NCI-H2227 treated with DMSO at 0.1 percent for 48 hours (cell line): ENCODE measurements at places on chromosomes 3 and 15.
A peak's percentile ranks its signal among the peaks of the same experiment; 100 is the strongest.

DNA sequence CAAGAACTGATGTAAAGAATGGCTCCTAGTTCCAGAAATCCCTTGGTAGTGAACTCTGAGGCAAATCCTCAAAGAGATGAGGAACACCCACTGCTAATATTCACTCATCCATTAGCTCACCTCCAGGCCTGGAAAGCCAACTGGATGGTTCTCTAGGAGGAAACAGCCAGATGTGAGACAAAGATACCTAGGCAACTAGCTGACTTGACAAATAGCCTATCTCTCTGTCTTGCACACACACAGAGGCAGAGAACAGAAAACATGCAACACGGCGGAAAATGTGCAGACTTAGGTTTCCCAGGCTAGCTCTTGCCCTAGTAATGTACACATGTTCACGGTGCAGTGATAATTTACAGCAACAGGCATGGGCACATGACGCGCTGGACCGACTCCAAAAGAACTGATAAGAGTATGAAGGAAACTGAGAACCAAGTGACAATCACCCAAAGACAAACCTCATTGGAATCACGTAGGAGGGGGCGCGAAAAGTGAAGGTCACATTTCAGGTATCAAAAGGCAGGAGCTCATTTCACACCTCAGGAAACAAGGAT lies 318.1 kb downstream of the FOXP1 start:
- no peak for DNase-seq

DNA sequence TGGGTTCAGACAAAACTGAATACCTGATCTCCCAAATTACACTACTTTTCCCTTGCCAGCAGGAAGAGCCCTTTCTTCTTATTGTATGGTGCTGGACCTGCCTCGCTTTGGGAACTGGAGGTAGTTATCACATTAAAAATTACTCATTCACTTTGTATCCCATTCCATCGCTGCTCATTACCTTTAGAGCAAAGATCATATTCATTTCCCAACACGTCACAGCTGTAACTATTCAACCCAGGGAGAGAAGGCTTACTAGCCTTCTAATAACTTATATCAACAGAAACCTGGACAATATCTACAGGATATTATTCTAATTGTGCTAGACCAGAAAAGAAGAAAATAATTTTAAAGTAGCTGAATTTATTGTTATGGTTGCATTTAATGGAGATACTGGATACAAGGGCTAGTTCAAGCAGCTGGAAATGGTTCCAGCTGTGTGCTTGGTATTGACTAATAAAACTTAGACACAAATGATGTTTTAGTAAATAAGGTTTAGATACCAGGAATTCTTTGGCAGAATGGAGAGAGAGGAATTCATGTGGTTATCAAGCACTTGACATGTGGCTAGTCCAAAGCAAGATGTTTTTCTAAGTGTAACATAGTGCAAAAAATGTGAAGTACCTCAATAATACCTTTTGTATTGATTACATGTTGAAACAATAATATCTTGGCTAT lies 656.3 kb downstream of the ROBO1 start:
- no peak for DNase-seq

DNA sequence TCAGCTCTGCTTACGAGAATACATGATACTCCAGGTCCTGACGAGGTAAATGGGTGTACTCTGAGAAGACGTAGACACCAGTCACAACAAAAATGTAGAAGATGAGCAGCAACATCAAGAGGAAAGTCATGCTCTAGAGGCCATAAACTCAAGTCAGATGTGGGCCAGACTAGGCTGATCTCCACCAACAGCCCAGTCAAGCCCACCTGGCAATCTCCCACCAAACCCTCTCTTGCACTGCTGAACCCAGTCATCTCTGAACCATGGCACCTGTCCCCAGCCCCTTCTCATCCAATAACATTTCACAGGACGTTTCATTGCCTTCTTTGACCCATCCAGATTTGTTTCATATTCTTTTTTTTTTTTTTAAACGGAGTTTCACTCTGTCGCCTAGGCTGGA lies 10.8 kb upstream of the PDIA3 start:
- DNase-seq = no peak

- DNase-seq = no peak
These were observed 158.4 kb downstream of the ATG7 start for GRCh38 chr3:11430624-11431023.

- no peak for DNase-seq
These were observed 121.1 kb upstream of the GOLIM4 start for GRCh38 chr3:168216851-168217250.

DNA sequence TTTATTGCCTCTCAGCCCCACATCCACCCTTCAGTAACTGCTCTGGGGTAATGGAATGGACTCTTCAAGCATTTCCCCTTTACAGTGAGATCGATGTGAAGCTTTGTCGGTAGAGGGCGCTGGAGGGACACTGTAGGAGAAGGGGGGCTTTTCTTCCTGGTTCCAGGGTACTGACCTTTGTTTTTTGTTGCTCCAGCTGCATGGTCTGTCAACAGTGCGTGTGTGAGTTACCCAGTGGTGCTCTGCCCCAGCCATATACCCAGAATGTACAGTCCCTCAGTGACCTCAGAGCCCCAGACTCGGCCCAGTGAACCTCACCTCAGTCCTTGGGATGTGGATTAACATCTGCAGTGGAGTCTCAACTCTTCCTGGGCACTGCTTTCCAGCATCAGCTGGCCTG lies 180.3 kb upstream of the TSC22D2 start:
- DNase-seq = no peak

GRCh38 chr3:20904671-20905070 lies 718.7 kb upstream of the SGO1 start:
- DNase-seq = no peak

DNA sequence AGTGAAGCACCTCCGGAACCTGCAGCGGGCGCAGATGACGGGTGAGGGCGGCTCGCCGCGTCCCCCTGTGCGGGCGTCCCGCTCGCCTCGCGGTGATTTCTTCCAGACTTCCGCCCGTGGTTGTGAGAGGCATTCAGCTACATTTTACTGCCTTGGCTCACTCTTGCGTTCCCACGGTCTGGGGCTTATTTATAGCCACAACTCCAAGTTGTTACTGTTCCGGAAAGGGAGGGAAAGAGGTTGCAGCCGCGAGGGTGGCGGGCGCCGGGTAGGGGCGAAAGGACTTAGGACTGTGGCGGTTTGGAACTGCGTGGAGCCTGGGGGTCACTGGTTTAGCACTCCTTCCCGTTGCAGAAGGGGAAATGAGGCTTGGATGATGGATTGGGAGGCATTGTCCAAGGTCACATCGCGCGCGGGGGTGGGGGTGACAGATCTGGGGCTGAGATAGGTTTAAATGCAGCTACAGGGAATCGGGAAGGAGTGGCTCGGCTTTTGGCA lies 1.1 kb downstream of the HES1 start:
- DNase-seq = no peak

GRCh38 chr3:184505076-184505878 lies 56.3 kb upstream of the EPHB3 start:
- DNase-seq = no peak

DNA sequence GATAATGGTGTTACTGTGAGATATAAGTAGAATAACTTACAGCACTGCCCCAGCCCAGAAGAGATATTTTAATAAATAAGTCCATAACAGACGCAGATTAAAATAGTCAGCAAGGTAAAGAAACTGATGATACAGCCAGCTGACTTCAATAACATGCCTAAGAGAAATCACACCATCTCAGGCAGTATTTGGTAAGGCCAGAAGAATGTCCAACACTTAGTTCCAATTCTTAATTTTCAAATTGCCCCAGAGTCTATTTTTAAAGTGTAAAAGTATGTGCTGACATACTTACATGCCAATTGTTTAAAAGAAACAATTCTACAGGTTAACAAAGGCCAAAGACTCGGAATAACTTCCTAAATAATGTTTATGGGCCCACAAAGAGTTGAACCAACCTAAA lies 1.6 kb downstream of the GNB4 start:
- no peak for DNase-seq

- DNase-seq = no peak
These were observed 70.6 kb downstream of the AP4E1 start for GRCh38 chr15:50979041-50979440.

GRCh38 chr3:60972599-60972998 lies 278.7 kb downstream of the FHIT start:
- no peak for DNase-seq

DNA sequence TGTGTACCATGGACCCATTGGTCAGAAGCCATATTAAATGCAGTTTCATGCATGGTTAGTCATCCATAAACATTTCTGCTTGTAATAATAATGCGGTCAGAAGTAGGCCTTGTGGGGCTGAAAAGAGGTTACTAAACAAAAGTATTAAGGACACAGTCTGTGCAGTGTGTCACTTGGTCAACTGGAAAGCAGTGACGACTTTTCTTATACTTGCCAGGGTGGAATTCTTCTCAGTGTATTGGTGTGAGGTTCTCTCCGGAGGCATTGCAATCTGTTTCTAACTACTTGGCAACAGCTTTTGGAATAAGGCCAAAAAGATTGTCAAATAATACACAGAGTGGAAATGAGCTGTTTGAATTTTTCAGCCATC lies 46.8 kb downstream of the CHL1 start:
- no peak for DNase-seq

DNA sequence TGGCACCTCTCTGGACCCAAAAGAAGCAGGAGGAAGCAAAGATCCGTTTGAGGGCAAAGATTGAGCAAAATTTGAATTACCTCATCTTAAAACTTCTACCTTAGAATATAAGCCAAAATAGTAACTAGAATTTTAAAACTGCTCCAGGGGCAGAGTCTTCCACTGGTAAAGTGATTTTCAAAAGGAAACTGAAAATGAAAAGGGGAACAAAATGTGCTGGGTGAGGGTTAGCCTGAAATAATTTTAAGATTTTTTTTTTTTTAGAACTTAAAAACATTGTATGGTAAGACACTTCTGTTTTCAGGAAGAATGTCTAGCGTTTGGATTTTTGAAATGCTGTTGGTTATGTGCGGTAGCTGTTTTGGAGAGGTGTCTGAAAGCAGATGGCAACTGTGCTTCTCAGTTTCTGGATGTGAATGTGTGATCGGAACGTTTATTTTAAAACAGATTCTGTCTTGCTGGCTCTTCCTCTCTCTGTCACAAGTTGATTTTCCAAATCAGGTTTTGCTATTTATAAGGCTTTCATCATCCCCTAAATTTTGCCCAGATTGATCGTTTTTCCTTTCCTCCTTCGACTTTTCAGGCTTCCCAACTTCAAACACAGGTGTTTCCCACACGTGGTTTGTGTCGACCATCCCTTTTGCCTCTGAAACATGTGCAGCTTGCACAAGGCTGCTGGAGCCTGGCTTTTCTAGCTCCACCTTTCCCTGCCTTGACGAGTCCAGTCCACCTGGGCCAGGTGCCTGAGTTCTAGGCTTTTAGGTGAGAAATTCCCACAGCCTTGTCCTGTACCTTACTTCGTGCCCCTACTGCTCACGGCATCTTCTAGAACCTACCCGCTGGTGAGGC lies 3.3 kb downstream of the LRRK1 start:
- no peak for DNase-seq

- DNase-seq = no peak
These were observed 8.2 kb downstream of the COPG1 start for GRCh38 chr3:129257609-129258008.

DNA sequence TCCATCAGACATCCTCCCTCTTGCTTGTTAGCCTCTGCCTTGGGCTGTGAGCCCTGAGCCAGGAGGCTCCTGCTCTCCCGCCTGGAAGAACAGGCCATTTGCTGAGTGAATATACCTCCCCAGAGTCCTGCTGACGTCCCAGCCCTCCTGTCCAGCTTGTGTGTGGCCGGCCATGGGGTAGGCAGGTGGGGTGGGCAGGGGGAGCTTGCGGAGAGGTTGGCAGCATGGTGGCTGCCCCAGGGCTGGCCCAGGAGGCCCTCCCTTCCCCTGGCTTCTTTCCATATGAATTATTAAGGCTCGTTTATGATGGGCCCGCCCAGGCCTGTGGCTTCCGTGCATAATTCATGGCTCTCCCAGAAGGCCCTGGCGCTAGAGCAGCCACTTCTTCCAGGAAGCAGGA lies 18.7 kb downstream of the CACNA2D2 start:
- DNase-seq = no peak

GRCh38 chr15:39338251-39338650 lies 242.6 kb upstream of the THBS1 start:
- no peak for DNase-seq

DNA sequence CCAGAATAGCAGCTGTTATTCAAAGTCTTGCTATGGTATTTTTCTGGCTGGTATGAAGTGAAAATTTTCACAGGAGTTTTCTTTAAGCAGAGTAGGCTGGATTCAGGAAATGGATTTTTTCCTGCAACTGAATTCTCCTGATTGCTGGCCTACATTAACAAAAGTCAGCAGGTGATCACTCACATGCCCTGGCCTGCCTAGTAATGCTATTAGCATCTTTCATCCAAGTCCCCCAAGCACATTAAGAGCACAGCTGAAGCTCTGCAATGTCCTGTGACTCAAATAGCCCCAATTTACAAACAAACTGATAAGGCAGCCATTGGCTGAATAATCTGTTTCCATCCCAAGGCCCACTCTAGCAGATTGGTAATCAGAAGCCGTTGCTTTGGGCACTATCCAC lies 688.3 kb upstream of the LMCD1 start:
- DNase-seq = no peak

- no peak for DNase-seq
These were observed 228.7 kb downstream of the MBNL1 start for GRCh38 chr3:152497457-152497856.

GRCh38 chr3:127209155-127209839 lies 16.4 kb downstream of the PRR23E start:
- no peak for DNase-seq

GRCh38 chr3:53346514-53346913 lies 829 bp downstream of the DCP1A start:
- peak; percentile 0 for DNase-seq

- no peak for DNase-seq
These were observed 329.8 kb upstream of the PDZRN3 start for GRCh38 chr3:73954506-73954905.

- DNase-seq = no peak
These were observed 43.8 kb upstream of the GOLGA8A start for GRCh38 chr15:34481370-34481769.

DNA sequence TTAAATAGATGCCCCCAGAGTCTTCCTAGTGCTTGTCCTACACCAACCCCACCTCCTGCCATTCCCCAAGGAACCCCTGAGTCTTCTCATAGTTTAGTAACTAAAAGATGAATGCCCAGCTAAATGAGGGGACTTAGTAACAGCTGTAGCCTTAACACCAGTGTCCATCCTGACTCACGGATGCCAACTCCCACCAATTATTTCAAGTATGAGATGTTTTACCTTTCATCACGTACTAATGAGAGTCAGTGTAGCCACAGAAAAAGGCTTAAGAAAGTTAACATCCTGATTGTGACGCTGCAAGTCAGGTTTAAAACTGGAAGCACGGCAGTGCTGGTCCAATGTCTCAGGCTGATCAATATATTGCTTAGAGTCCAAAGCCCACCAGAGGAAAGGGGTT lies 109.9 kb downstream of the FMN1 start:
- DNase-seq = no peak

- peak; percentile 14 for DNase-seq
These were observed 615 bp downstream of the VPS18 start for GRCh38 chr15:40894681-40895448.

DNA sequence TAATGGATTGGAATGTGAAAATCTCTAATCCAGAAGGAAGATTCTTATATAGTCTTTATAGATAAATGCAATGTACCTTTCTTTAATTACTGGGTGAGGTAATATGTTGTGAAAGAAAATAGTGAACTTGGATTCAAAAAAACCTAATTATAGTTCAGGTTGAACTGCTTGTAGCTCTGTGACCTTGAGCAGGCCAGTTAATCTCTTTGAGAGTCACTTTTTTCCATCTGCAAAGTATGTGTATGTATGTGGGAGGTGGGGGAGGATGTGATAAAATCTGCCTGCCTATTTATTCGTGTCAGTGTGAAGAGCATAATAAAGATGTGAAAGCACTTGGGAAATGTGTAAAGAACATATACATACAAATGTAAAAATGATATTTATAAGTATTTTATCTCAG lies 34.4 kb downstream of the GLCE start:
- peak; percentile 58 for DNase-seq
